ENCODE measurements at places on chromosomes 6 and 20. TPM values are rescaled to one million over a fixed set of nuclear protein-coding genes. Genes with fewer than 3 reads are reported as not detected.

- H3K27me3 ChIP-seq: no peaks in the 10 kb centered on the region
- H3K4me3 ChIP-seq: no peak overlapping the region
- no peaks in the 10 kb centered on the region for H3K4me1 ChIP-seq
These were observed 55.2 kb upstream of the ADGRF1 start for GRCh38 chr6:47097092-47097945.

GRCh38 chr20:7742479-7742878, 197.8 kb downstream of the HAO1 start:
- H3K27me3 ChIP-seq: no peaks in the 10 kb centered on the region
- no peaks in the 10 kb centered on the region for H3K36me3 ChIP-seq
- no peak overlapping the region for H3K4me3 ChIP-seq
- no peaks in the 10 kb centered on the region for H3K4me1 ChIP-seq
- no peak for DNase-seq

GRCh38 chr6:54059683-54060082, 51.6 kb upstream of the MLIP start:
- H3K27me3 ChIP-seq: peaks cover 1% of the 10 kb centered on the region
- no peaks in the 10 kb centered on the region for H3K36me3 ChIP-seq
- no peak for DNase-seq
- no peak overlapping the region for H3K4me3 ChIP-seq

- no peak overlapping the region for H3K27ac ChIP-seq
- H3K4me3 ChIP-seq: no peak overlapping the region
- H3K4me1 ChIP-seq: no peaks in the 10 kb centered on the region
- no peaks in the 10 kb centered on the region for H3K36me3 ChIP-seq
These were observed 116.7 kb upstream of the SSTR4 start for GRCh38 chr20:22918286-22918983.

DNA sequence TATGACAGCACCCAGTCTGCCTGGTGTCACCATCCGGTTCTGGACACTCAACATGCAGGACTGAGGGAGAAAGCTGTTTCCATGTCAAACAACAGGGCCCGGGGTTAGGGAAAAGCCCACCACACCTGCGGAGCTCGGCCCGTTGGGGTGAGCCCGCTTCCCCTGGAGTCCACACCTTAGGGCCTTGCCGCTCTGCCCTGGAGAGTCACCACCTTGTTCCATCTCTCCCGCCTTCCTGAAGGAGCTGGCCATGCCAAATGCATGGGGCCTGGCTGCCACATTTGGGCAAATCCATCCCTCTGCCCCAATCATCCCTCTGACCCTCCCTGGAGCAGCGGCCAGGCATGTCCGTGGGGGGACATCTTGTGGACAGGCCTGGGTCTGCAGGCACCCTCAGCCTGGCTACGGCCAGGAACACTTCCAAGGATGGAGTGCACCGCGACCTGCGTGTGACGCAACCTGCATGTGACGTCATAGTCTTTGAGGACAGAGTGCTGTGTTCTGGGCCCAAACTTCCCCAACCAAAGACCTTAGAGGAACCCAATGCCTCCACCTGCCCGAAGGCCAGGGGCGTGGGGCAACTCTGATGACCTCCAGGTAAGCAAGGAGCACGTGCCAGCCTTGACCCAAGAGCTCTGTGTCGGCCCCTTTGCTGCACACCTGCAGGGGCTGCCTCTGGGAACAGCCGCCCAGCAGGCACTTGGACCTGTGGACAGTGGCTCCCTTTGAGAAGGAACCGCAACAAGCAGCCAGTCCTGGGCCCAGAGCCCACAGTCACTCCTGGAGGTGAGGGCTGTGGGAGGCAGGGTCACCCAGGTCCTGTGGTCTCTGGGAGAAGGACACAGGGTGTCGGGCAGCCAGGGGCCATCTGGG, 1.7 kb downstream of the CABLES2 start:
- H3K4me1 ChIP-seq: peaks cover 37% of the 10 kb centered on the region
- no peak for DNase-seq
- H3K4me3 ChIP-seq: peak overlapping the region; percentile 78

DNA sequence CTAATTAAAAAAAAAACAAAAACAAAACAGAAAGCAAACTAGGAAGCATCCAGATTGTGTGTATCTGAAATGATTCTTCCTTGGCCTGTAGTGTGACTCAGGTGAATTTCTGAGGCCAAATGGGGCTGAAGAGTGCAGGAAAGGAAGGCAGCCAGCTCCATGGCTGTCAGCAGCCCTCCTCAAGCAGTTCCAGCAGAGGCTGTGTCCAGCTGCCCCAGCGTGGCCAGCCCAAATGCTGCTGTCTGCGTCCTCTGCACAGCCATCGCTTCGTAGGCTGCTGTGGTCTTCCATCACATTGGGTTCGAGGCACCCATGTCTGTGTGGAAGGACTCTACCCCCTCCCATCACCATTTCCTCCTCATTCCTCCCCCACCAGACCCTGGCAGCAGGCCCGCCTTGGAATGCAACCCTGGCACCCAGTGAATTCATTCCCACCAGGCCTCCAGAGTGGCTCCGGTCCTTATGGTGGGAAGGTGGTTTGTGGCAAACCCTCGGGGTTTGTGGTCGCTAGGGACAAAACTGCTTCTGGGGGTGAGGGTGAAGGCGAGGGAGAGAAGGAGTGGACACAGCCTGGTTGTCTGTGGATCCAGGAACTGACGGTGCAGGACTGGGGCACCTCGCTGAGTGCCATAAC, 81.5 kb downstream of the MYLK4 start:
- H3K27ac ChIP-seq: no peak overlapping the region
- no peaks in the 10 kb centered on the region for H3K4me1 ChIP-seq
- no peaks in the 10 kb centered on the region for H3K36me3 ChIP-seq
- H3K27me3 ChIP-seq: peaks cover 8% of the 10 kb centered on the region

DNA sequence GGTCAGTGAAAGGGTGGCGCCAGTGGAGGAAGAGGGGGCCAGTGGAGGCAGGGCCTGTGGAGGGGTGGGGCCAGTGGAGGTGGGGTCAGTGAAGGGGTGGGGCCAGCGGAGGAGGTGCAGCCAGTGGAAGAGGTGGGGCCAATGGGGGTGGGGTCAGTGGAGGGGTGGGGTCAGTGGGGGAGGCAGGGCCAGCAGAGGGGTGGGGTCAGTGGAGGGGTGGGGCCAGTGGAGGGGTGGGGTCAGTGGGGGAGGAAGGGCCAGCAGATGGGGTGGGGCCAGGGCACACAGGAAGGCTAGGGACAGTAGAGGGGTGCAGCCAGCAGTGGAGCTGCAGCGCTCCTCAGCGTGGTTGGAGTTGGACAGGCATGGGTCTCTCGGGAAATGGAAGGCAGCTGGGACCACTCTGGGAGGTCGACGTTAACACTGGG, 18.7 kb downstream of the ADRM1 start:
- no peak overlapping the region for H3K4me3 ChIP-seq
- DNase-seq: no peak
- H3K27me3 ChIP-seq: no peaks in the 10 kb centered on the region
- H3K36me3 ChIP-seq: no peaks in the 10 kb centered on the region

Gene TBXT
- total RNA-seq: not detected

Gene HMGA1
- 282 TPM for total RNA-seq

GRCh38 chr6:44177691-44178423, 19.2 kb downstream of the CAPN11 start:
- no peak overlapping the region for H3K4me3 ChIP-seq
- no peak for DNase-seq
- H3K27me3 ChIP-seq: peaks cover 7% of the 10 kb centered on the region

Gene SLC35D3
- total RNA-seq: 0.13 TPM

Gene PRSS16
- 1.3 TPM for total RNA-seq

Gene PRRC2A
- total RNA-seq: 222 TPM

- peaks cover 13% of the 10 kb centered on the region for H3K27me3 ChIP-seq
- DNase-seq: no peak
- no peak overlapping the region for H3K27ac ChIP-seq
- no peaks in the 10 kb centered on the region for H3K4me1 ChIP-seq
- H3K36me3 ChIP-seq: no peaks in the 10 kb centered on the region
These were observed 44.4 kb downstream of the FAXC start for GRCh38 chr6:99305021-99305554.

Gene PAK5
- total RNA-seq: not detected

Gene SLC39A7
- total RNA-seq: 53.8 TPM

Gene FAM217A
- not detected for total RNA-seq

Measured in activated CD4-positive, alpha-beta memory T cell treated with anti-CD3 and anti-CD28 coated beads, Interleukin-2, amount 10 ng/mL, durations not matched to agents 7 days and 5 days (primary cell).